ENCODE measurements at places on chromosomes 7 and 10. TPM values are rescaled to one million over a fixed set of nuclear protein-coding genes. Genes with fewer than 3 reads are reported as not detected.
A peak's percentile ranks its signal among the peaks of the same experiment; 100 is the strongest.

GRCh38 chr10:131858583-131859340 lies 42.0 kb upstream of the PPP2R2D start:
- no peaks in the 10 kb centered on the region for H3K36me3 ChIP-seq
- no peak for DNase-seq
- no peak overlapping the region for H3K4me3 ChIP-seq
- peaks cover 83% of the 10 kb centered on the region for H3K27me3 ChIP-seq
- no peaks in the 10 kb centered on the region for H3K4me1 ChIP-seq
- no peak overlapping the region for H3K27ac ChIP-seq

DNA sequence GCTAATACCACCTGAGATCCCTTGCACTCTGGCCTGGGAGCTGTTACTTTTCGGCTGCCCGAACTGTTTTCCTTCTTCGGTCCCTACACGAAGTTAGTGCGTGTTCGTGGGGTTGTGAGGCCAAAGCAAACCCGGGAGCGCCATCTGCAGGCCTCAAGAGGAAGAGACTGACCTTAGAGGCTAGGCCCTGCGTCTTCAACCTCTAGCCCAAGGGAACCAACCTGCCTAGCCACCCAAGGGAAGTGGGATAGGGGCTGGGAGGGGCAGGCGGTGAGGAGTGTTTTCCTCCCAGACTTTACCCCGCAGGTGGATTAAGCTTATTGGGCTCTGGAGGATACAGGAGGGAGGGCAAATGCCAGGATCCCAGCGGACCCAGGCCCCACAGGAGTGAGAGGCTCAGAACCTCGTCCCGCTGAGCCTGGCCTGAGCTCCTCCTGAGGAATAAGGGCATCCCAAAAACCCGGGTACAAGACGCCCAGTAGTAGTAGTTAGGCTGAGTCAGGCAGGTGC lies 1.7 kb upstream of the PAX2 start:
- no peak overlapping the region for H3K27ac ChIP-seq
- H3K27me3 ChIP-seq, result peaks cover 92% of the 10 kb centered on the region
- H3K4me3 ChIP-seq, result no peak overlapping the region
- peaks cover 16% of the 10 kb centered on the region for H3K4me1 ChIP-seq
- DNase-seq, result no peak

DNA sequence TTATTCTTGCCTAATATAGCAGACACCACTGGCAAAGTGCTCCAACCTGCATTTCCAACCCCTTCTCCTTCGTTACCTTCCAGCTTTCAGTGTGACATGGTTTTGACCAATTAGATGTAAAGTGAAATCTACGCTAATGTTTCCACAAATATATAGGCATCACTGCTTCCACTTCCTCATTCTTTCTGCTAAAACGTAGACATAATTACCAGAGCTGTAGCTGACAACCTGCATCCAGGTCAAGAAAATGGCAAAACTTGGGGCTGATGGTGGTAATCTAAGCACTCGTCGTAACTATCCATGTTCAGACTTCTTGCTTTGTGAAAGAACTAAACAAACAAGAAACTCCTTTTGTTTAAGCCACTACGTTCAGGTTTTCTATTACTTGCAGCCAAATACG lies 41.8 kb upstream of the COL1A2 start:
- H3K4me3 ChIP-seq, result no peak overlapping the region
- no peak for DNase-seq
- no peaks in the 10 kb centered on the region for H3K27me3 ChIP-seq
- H3K36me3 ChIP-seq, result no peaks in the 10 kb centered on the region

DNA sequence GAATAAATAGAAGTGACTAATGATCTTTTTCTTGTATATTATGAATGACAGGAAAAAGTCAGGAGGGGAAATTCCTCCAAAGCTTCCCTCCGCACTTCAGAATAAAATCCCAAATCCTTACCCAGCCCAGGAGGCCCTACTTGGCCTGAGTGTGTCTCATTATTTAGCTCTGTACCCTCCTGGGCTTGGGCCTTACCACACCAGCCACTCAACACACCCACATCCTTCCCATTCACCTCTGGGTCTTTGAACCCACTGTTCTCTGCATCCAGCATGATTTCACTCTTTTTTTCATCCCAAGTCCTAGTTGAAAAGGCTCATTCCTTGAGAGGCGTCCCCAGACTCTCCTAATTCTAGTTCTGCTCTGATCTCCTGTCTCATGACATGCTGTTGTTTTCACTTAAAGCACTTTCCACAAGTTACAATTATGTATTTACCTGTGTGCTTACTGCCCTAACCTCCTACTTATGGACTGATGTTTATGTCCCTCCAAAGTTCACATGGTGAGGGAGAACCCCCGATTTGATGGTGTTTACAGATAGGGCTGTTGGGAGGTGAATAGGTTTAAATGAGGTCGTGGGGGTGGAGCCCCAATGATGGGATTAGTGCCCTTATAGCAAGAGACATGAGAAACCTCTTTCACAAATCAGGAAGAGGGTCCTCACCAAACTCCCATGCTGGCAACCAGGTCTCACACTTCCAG lies 6.4 kb downstream of the NOD1 start:
- H3K4me3 ChIP-seq, result no peak overlapping the region
- H3K27ac ChIP-seq, result no peak overlapping the region
- DNase-seq, result no peak

GRCh38 chr10:86295351-86295750 lies 71.2 kb downstream of the GRID1 start:
- no peaks in the 10 kb centered on the region for H3K36me3 ChIP-seq
- no peak overlapping the region for H3K4me3 ChIP-seq
- H3K27ac ChIP-seq, result no peak overlapping the region
- peaks cover 56% of the 10 kb centered on the region for H3K27me3 ChIP-seq

DNA sequence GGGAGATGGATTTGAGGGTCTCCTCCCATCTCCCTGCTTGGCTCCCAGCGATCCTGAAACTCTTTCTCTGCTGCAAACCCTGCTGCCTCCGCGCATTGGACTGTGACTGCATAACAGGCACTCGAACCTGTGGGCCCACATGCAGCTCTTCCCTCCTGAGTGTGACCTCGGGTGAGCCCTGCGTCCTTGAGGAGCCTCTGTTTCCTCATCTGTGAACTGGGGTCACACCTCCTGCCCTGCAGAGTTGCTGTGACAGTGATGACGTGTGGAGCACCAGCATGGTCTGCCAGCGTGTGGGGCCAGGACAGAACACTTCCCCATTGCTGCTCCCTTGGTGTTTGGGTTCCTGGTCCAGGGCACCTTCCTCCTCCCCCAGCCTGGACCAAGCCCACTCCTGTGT lies 46.9 kb upstream of the PSMG3 start:
- H3K4me1 ChIP-seq, result peaks cover 7% of the 10 kb centered on the region
- no peaks in the 10 kb centered on the region for H3K36me3 ChIP-seq
- DNase-seq, result no peak
- peaks cover 42% of the 10 kb centered on the region for H3K27me3 ChIP-seq
- H3K27ac ChIP-seq, result no peak overlapping the region

GRCh38 chr7:132348341-132348740 lies 227.9 kb downstream of the PLXNA4 start:
- no peaks in the 10 kb centered on the region for H3K4me1 ChIP-seq
- H3K27ac ChIP-seq, result no peak overlapping the region
- H3K27me3 ChIP-seq, result peaks cover 100% of the 10 kb centered on the region
- no peak overlapping the region for H3K4me3 ChIP-seq
- no peak for DNase-seq

DNA sequence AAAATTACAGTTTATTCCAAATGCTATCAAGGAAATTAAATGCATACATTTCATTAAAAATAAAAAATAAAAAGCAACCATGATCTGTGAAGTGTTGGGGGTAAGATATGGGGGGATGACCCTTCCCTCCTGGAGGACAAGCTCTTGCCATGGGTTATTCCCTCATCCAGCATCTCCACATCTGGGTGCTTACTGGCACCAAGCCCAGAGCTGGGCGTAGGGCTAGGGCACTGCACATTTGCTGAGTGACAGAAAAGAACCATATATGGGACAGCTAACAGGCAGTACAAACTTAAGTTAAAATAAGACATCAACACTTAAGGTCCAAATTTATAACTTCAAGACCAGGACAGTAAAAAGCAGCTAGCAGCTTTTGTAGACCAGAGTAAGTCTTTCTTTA lies 10.2 kb downstream of the CCDC6 start:
- peaks cover 22% of the 10 kb centered on the region for H3K36me3 ChIP-seq
- no peak overlapping the region for H3K27ac ChIP-seq
- no peaks in the 10 kb centered on the region for H3K27me3 ChIP-seq
- peak; percentile 27 for DNase-seq
- H3K4me1 ChIP-seq, result peaks cover 91% of the 10 kb centered on the region

DNA sequence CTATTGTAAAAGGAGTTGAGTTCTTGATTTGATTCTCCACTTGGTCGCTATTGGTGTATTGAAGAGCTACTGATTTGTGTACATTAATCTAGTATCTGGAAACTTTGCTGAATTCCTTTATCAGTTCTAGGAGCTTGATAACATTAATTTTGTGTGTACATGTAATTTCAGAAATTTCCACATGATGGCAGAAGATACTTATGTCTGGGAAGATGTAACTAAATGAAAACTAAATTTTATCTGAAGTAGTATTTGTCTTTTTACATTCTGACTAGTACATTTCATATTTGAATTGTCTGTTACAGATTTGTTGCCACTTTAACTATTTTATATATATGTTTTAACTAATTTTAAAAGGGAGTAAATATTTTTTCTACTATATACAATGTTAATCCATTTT lies 27.6 kb downstream of the SDHAF3 start:
- DNase-seq, result no peak
- H3K4me3 ChIP-seq, result no peak overlapping the region
- no peaks in the 10 kb centered on the region for H3K36me3 ChIP-seq
- no peaks in the 10 kb centered on the region for H3K27me3 ChIP-seq
- no peak overlapping the region for H3K27ac ChIP-seq

- H3K36me3 ChIP-seq, result peaks cover 12% of the 10 kb centered on the region
- H3K27ac ChIP-seq, result no peak overlapping the region
- peaks cover 64% of the 10 kb centered on the region for H3K4me1 ChIP-seq
Observed at GRCh38 chr10:29806350-29806788, 171.6 kb upstream of the SVIL start.

PPP1R17 gene
- total RNA-seq, result not detected

ASIC3 gene
- 13.6 TPM for total RNA-seq

GAD2 gene
- total RNA-seq, result not detected

HMX2 gene
- total RNA-seq, result not detected

Data from Calu3 (cell line).